ENCODE measurements at places on chromosomes 6 and 20. TPM values are rescaled to one million over a fixed set of nuclear protein-coding genes. Genes with fewer than 3 reads are reported as not detected.

- no peak for DNase-seq
These were observed 355.4 kb downstream of the CD83 start for GRCh38 chr6:14472986-14473337.

DNA sequence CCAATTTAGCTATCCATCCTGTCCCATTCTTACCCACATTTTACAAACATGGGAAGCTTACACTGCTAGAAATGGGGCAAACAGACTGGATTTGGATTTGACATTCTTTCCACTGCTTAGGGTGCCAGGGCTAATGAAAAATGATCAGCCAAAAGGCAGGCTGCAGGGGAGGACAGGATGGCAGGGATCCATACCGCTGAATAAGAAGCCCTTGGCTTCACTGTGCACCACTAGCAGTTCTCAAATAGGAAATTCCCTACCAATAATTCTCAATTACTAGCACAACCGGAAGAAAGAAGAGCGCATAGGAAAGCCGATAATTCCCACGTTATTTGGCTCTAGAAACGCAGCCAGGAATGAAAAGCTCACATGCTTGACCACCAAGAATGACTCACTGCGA is 73.1 kb downstream of the NDUFAF5 start:
- no peak for DNase-seq

- no peak for DNase-seq
These were observed 18.2 kb downstream of the WRNIP1 start for GRCh38 chr6:2783188-2783963.

DNA sequence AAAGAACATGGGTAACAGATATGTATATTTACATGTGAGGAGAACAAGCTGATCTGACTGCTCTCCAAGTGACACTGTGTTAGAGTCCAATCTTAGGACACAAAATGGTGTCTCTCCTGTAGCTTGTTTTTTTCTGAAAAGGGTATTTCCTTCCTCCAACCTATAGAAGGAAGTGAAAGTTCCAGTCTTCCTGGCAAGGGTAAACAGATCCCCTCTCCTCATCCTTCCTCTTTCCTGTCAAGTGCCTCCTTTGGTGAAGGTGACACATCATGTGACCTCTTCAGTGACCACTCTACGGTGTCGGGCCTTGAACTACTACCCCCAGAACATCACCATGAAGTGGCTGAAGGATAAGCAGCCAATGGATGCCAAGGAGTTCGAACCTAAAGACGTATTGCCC is 5.2 kb downstream of the HFE start:
- no peak for DNase-seq

- no peak for DNase-seq
These were observed 53.9 kb downstream of the PXDC1 start for GRCh38 chr6:3697609-3698008.

DNA sequence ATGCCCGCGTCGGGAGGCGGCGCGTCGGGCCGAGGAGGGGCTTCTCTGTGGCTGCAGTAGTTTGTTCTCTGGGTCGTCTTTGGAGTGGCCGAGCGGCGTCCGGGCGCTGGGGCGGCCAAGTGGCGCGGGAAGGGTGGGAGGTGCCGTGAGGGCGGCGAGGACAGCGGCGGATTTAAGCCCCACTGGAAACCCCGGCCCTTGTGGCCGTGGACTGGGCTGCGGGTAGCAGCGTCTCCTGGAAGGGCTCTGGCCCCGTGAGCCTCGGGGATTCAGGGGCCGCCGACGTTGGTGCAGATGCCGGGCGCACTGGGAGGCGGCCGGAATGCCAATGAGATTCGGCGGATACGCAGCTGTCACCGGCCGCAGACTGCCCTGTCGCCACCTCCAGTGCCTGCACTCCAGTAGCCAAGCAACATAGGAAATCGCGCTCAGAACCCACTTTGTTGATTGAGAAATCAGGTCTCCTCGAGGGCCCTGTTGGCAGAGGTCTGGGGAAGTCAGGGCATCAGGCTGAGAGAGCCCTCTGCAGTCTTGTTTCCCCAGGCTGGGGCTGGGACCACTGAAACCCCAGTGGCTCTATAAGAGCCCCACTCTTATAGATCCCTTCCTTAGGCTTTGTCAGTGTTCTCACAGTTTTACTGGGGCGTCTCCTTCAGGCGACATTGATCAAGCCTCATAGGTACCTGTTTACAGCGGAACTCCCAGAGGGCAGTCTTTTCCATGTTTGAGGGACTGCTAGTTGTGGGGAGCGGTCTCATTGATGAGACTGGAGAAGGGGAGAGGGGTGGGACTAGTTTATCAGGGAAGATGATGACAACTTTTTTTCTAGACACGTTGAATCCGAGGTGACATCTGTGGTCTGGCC is 642 bp downstream of the GZF1 start:
- peak; percentile 84 for DNase-seq

GRCh38 chr20:36644706-36645095 is 1.3 kb downstream of the SLA2 start:
- no peak for DNase-seq

DNA sequence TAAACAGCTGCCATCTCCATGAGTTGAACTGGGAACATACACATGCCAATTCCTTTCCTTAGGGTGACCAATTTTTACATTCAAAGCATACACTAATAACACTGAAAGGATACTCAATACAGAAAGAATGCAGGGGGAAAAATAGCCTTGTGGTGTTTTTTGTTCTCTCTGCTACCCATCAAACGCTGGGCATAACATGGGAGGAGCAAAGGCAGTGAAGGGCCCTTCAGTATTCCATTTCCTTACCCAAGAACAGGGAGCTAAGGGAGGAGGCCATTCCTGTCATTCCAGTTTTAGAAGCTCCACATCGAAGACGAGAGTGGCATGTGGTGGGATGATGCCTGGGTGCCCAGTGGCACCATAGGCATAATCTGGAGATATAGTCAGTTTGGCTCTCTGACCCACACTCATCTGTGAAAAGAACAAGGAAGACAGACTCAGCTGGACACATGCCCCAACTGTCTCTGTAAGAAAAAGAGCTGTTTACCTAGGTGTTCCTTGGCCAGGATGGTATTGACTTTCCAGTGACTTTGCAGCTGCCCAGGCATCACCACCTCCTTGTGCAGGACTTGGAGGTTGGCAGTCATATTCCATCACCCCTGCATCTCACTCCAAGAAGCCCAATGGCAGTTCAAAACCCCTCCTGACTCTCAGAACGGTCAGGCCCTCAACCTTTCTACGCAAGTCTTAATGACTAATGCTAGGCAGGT is 20.9 kb downstream of the FKBP1A start:
- DNase-seq = no peak

DNA sequence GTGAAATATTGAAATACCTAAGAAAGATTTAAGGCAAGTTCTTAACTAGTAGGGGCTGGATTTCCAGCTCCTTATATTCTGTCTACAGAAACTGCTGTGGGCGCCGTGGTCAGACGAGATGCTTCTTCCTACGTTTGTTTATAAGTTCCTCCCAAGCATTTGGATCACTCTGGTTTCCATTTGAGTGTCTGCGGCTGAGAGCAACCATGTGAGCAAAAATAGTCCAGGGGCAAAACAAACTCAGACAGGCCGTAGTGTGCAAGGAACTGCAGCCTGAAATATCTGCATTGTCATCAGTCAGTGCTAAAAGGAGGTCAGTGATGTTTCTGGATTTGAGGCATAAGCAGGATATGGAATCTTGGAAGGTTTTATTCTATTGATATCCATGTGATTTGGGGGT is 485.9 kb upstream of the JAG1 start:
- DNase-seq = no peak

DNA sequence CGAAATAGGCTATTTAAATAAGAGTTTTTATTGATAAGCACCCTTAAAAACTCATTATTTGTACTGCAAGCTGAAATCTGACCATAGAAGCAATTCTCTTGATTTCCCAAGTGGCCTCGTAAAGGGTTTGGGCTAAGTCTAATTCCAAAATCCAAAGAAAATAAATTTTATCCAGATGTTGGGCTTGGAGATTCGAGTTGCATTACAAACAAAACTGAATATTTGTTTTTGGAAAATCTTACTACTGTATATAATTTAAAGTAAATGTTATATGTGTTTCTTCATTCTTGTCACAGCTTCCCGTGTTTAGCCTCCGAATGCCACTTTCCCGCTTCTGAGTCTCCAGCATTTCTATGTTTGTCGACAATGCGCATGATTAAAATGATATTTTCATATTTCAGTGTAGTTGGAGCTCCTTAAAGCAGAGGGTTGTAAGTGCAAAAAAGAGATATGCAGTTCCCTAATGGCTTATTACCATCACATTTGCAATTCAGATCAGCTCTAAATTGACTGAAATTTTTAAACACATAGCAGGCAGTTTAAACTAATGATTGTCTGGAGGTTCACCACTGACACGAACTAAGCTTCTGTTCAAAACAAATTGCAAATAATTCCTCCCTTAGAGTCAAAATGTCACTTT is 47.0 kb downstream of the PRL start:
- DNase-seq = no peak

- no peak for DNase-seq
These were observed 26.9 kb upstream of the ADTRP start for GRCh38 chr6:11805259-11806053.

- no peak for DNase-seq
These were observed 69.6 kb upstream of the ADGRF1 start for GRCh38 chr6:47111685-47112084.

DNA sequence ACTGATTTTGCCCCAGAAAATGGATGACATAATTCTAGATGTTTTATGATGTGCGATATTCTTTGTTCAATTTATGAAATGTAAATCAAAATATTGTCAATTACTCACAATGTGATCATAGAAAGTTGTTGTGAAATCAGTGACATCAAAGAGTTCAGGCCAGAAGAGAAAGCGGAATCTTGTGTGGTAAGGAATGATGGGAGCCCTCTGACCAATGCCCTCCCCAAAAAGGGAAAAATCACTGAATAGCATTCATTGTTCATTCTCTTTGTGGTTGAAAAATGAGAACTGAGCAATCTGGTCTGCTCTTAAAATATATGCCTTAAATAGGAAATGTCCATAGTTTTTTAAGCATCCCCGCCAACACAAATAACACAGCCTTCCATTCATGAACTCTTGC is 247.1 kb upstream of the GRIK2 start:
- no peak for DNase-seq

- no peak for DNase-seq
These were observed 266.7 kb upstream of the FLRT3 start for GRCh38 chr20:14604143-14604542.

GRCh38 chr20:54174457-54175175 is 830 bp upstream of the CYP24A1 start:
- peak; percentile 40 for DNase-seq

DNA sequence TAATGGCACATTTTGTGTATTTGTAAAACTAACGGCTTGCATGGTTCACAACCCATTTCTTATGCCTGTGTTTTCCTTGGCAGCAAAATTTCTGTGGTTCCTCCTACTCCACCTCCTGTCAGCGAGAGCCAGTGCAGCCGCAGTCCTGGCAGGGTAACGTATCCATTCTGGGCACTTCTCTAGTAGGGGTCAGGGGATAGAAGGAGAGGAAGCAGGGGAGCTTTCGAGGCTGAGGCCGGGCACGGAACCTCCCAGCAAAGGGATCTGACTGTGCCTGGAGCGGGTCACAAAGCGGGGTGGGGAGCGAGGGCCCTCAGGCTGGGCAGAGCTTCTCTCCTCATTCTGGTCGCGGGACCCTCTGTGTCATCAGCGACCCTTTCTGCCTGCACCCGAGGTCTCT is 58.4 kb downstream of the SYTL3 start:
- DNase-seq = peak; percentile 88

DNA sequence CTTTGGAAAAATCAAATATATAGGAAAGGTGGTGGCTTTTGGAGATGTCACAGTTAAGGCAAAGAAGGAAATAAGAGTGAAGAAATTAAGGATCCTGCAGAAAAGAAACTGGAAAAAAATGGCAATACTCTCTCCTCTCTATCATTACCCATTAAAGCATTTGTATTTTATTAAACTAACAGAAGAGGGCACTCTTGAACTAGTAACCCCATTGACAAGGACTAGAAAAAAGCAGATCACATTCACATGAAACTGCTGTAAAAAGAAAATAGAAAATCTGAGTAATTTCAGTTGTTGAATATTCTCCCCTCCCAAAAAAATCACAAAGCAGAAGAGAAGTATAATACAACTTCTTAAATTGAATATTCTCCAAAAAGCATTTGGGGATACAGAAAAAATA is 104.1 kb upstream of the SLC35B3 start:
- no peak for DNase-seq

- DNase-seq = no peak
These were observed 64.5 kb downstream of the TRMT11 start for GRCh38 chr6:126050795-126051194.

DNA sequence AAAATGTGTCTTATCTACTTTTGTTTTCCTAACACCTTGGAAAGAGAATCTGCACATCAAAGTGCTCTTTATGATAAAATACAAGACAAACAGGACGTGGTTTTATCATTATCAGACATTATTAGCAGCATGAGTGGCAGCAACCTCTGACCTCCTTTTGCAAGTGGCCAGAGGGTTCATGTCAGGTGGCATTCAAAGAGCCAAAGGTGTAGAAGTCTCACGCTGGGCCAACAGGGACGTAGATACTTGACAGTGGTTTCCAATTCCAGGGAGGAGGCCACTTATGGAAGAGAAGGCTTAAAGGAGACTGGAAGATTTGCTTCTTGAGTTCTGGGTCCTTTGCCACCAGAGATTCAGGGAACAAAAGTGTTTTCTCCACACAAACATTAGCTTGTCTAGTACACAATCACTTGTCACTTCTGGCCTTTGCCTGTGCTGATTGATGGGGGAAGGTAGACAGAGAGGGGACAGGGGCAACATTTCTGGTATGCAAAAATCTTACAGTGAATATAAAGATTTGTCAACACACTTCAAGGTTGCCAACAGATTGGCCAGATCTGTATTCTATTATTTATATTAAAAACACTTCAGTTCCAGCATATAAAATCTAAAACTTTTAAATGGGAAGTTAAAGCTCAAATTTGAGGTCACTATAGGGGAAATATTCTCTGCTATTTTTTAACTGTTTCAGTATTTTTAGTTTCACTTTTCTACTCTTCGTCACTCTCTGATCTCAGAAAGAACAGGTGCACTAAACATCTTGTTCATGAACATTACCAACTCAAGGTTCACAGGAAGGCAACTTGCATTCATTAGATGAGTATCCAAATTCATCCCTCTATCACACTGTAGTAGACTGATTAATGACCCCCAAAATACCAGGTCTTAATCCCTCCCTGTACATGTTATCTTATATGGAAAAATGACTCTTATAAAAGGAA is 52.1 kb upstream of the FBXO30 start:
- no peak for DNase-seq

GRCh38 chr6:149230712-149231460 is 86.6 kb upstream of the TAB2 start:
- no peak for DNase-seq

DNA sequence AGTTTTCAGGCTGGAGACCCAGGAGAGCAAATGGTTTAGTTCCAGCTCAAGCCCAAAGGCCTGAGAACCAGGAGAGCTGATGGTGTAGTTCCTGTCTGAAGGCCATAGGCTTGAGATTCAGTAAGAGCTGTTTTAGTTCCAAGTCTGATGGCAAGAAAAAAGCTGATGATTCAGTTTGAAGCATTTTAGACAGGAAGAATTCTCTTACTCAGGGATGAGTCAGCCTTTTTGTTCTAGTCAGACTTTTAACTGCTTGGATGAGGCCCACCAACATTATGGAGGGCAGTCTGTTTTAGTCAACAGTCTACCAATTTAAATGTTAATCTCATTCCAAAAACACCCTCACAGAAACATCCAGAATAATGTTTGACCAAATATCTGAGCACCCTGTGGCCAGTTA is 2.5 kb downstream of the ZSCAN26 start:
- no peak for DNase-seq

GCM1 gene
- polyA plus RNA-seq = not detected

SSTR4 gene
- not detected for polyA plus RNA-seq

CST1 gene
- polyA plus RNA-seq = not detected

SALL4 gene
- 0.09 TPM for polyA plus RNA-seq

SNAP91 gene
- 0.18 TPM for polyA plus RNA-seq

Measured in right cardiac atrium (tissue), 5 donors.